ENCODE measurements at places on chromosomes 1 and 21.

DNA sequence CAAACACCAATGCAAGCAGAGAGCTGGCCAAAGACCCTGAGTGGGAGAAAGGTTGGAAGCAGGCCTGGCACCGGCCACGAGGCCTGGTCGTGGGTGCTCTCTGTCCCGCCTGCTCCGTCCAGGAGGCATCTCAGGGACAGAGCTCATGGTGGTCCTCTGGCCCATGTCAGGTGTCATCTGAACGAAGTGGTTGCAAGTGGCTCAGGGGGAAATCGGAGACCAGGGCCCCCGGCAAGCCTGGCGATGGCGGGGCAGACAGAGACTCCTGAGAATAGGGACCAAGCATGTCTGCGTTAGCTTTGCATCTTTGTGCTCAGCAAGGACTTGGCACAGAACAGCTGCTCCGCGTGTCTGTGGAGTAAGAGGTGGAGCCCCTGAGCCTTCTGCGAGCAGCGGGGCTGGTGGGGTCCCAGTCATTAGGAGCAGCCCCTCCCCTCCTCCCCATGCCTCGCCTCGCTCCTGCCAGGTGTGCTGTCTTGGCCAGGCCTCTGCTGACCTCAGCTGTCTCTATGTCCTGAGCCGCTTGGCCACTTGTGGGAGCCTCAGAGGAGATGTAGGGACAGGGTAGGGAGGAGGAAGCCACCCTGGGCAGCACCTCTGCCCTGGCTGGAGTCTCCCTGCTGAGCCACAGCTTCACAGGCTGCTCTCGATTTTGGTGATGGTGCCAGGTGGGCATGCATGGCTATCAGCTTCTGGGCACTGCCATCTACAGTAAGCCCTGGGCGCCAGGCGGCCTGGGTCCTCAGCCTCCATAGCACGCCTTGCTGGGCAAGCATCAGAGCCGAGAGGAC lies 362.9 kb upstream of the VAMP3 start:
- DNase-seq, result no peak

DNA sequence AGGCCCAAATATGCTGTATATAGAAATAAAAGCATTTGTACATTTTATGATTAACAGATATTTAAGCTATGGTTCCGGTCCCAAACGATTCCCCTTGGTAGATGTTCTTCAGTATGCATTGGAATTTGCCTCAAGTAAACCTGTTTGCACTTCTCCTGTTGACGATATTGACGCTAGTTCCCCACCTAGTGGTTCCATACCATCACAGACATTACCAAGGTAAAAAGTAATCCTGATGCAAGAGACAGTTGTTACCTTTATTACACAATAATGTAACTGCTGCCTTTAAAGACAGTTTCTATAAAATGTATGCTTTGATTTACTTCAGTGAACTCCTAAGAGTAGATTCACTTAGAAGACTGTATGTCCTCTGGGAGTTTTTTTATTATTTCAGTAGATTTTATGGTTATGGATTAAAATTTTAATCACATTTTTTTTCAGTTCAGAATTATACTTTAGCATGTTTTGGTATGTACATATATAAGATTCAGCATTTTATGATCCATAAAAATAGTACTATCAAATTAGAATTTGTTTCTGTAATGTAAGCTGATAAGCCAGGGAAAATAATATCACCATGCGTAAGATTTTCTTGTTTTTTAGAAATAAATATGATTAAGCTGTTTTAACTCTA lies 96.5 kb downstream of the USP25 start:
- peak; percentile 63 for DNase-seq

GRCh38 chr1:170510163-170510562 lies 21.8 kb upstream of the GORAB start:
- DNase-seq, result no peak

DNA sequence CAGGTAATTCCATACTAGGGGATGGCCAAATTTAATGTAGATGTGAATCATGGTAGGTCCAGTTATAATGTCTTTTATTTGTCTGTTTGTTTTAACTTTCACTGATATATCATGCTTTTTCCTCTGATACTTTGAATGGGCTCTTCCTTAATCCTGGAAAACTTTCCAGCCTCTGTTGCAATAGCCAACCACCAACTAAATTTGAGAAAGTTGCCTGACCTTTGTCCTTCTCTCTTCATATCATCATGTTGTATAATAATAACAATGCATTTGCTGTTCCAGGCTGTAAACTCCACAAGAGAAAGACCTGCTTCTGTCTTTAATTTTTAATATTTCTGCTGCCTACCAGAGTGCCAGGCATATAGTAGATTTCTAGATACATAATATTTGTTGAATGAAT lies 146.1 kb downstream of the HMCN1 start:
- no peak for DNase-seq

GRCh38 chr1:98849969-98850636 lies 154.6 kb downstream of the PLPPR5 start:
- peak; percentile 10 for DNase-seq

DNA sequence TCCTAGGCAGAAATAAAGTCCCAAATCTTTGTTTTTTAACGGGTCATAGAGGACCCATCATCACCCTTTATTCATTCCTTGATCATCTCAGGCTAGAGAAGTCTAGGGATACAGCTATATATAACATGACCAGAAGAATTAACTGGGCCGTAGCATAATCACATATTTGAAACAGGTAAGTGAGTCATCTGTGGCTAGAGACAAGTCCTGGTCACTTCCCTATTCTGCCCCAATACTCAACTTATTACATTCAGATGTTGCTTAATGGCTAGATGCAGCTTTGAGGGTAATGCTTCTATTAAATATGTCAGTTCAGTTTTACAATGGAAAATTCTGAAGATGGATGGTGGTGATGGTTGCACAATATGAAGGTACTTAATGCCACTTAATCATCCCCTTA lies 47.0 kb downstream of the EXO1 start:
- DNase-seq, result no peak

GRCh38 chr1:27203946-27204345 lies 30.5 kb upstream of the WDTC1 start:
- no peak for DNase-seq
